ENCODE measurements at places on chromosomes 7 and 10. TPM values are rescaled to one million over a fixed set of nuclear protein-coding genes. Genes with fewer than 3 reads are reported as not detected.

DNA sequence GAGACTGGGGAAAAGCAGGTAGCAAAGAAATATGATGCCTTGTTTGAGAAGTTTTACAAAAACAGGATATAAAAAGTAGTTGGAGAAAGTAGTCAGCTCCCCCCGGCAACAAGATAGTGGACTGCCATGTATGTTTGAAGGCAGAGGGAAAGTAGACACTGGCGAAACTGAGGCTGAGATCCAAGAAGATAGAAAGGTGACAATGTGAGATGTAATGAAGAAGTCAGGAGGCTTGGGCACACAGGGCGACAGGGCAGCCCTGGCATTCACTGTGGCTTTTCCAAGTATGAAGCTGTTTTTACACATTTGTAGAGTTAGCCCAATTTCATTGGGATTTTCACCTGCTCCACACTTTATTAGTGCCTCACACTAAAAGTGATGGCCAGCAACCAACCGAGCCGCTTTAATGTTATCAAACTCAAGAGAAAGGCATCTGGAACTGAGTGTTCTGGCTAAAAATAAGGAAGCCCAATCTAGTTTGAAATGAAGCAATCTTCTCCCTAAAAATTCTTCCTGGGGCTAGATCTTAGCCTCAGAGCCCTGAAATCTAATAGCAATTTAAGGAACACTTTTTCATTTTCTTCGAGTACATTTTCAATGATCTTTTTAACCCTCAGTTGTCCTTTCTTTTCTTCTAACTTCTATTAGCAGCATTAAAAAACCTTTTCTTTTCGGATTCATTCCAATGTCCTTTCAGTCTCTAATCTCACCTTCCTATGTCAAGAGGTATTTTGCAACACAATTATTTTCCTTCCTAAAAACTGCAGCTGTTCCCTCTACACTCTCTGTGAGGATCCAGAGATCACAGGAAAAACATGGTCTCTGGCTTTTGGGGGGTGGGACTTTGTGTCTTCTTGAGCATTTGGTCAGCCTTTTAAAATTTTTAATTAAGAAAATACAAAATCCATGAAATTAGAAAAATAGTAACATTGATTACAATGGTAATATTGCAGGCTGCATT lies 108.0 kb downstream of the RNLS start:
- H3K4me1 ChIP-seq, result no peaks in the 10 kb centered on the region
- no peak overlapping the region for H3K4me3 ChIP-seq
- DNase-seq, result no peak
- H3K27ac ChIP-seq, result no peak overlapping the region

- H3K4me3 ChIP-seq, result no peak overlapping the region
- H3K4me1 ChIP-seq, result no peaks in the 10 kb centered on the region
- H3K27ac ChIP-seq, result no peak overlapping the region
- no peaks in the 10 kb centered on the region for H3K27me3 ChIP-seq
- no peaks in the 10 kb centered on the region for H3K36me3 ChIP-seq
These were observed 333.9 kb downstream of the AUTS2 start for GRCh38 chr7:69932034-69932628.

Gene TSPAN13
- total RNA-seq, result 18.7 TPM

Gene STK17A
- total RNA-seq, result 9.8 TPM

DNA sequence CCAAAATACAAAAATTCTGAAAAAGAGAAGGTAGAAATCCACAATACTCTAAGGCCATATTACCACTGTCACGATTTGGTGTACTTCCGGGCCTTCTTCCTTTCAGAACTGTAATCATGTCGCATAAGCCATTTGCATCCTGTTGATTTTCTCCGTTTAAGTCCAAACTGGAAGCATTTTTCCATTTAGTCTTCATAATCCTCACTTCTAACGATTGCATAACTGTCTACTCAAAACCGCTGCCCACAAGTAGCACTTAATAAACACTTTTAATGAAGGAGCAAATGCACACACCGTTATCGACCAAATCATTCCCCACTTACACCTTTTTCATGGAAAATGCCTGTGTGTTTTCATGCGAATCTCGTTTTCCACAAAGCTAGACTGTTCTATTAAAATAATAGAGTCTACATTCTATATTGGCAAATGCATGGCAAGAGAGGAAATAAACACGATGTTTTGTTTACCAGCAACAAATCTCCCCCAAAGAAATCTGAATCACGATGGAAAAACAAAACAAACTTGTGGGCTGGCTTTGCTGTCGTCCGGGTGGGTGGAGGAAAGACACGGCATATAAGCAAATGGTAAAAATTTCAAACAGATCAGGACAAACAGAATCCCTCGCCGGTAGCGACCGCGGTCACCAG lies 1.0 kb downstream of the ATE1 start:
- H3K36me3 ChIP-seq, result peaks cover 14% of the 10 kb centered on the region
- no peak for DNase-seq
- H3K4me3 ChIP-seq, result peak overlapping the region; percentile 93
- no peaks in the 10 kb centered on the region for H3K27me3 ChIP-seq
- H3K4me1 ChIP-seq, result no peaks in the 10 kb centered on the region

Gene GDF2
- total RNA-seq, result not detected

Gene SH2D4B
- total RNA-seq, result not detected

DNA sequence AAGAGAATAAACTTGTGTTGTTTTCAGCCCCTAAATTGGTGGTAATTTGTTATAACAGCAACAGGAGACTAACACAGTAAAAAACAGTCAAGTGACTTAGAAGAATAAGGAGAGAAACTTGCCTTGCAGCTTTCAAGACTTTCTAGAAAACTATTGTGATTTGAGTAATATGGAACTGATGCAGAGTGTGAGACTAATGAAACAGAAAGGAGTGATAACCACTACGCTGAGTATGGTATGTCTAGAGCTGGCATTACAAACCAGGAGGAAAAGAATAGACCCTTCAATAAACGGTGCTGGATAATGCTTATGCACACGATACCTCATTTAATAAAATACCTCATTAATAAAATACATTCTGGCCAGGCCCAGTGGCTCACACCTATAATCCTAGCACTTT lies 99.9 kb downstream of the CREM start:
- no peak overlapping the region for H3K4me3 ChIP-seq
- no peak overlapping the region for H3K27ac ChIP-seq
- DNase-seq, result no peak
- no peaks in the 10 kb centered on the region for H3K36me3 ChIP-seq
- no peaks in the 10 kb centered on the region for H3K27me3 ChIP-seq

- no peaks in the 10 kb centered on the region for H3K4me1 ChIP-seq
- no peak overlapping the region for H3K27ac ChIP-seq
- H3K4me3 ChIP-seq, result no peak overlapping the region
- no peak for DNase-seq
These were observed 159.6 kb upstream of the IGFBP3 start for GRCh38 chr7:46080595-46081159.

Gene GPNMB
- 1.2 TPM for total RNA-seq

GRCh38 chr7:104823177-104823576 lies 190.8 kb upstream of the KMT2E start:
- no peaks in the 10 kb centered on the region for H3K4me1 ChIP-seq
- no peak overlapping the region for H3K27ac ChIP-seq

Gene VPS37D
- 1.3 TPM for total RNA-seq

DNA sequence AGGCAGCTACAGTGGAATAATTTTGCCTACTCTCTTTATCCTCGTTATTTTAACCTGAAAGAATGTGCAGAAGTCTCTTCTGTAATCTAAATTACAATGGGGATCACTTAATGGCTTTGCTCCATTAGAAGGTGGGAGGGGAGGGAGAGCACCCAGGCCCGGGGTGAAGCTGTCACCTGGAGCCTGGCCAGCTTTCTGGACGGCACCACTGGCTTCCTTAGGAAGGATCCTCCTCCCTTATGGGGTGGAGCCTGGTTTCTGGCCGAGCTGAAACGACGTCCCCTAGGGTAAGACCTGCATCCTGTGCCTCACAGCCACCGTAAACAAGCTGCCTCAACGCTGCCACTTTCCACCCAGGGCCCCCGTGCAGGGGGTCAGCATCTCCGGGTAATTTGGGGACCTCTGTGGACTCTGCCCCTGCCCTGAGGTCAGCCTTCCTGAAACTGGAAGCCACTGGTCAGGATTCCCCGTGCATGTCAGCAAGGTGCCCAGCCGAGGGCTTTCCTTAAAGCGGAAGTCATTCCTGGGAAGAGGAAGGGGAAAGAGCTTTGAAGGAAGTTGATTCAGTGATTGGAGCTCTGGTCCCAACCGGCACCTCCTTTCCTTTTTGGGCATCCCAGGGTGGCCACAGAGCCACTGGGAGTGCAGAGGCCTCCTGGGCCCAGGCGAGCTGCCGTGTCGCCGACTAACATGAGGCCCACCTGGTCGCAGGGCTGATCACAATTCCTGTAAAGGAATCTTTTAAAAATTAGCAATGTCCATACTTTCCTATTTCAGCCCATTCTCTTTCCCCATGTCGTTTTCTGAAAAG lies 569.1 kb downstream of the DNAJB6 start:
- DNase-seq, result peak; percentile 82
- H3K4me3 ChIP-seq, result peak overlapping the region; percentile 14
- peaks cover 4% of the 10 kb centered on the region for H3K4me1 ChIP-seq

- no peaks in the 10 kb centered on the region for H3K36me3 ChIP-seq
- H3K4me1 ChIP-seq, result no peaks in the 10 kb centered on the region
- DNase-seq, result no peak
These were observed 411.5 kb downstream of the SFMBT2 start for GRCh38 chr10:6999232-6999925.

DNA sequence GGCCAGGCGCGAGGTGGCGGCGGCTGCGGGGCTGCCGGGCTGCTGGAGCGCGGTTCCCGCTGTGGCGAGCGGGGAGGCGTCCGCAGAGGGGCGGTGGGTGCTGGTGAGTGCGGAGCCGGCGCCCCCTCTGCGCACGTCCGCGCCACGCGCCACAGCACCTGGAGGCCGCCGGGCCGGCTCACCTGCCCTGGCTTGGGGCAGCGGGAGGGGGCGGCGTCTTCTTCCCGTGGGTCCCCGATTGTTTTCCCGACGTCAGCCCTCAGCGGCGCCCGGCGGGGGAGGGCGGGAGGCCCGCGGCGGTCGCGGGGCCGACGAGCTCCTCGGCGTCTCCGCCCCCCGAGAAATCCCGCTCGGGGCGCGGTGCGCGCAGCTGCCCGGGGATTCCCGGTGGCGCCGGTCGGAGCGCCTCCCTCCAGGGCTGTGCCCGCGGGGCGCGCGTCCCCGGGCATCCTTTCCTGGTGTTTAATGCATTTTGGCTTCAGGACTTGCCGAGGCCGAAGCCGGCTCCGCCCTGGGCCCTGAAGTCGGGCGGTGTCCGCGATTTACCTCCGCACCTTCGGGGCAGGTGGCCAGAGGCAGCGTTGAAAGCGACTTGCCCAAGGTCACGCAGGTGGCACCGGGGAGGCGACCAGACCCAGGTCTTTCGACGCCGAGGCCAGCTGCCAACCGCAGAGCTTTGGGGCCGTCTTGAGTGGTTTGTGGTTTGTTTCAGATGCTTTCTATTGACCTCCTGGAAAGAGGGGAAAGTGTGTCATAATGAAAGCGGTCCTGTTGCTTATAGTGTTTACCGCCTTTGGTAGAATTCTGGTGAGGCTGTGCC lies 561 bp downstream of the PLEKHA1 start:
- no peaks in the 10 kb centered on the region for H3K4me1 ChIP-seq
- no peak overlapping the region for H3K27ac ChIP-seq
- H3K27me3 ChIP-seq, result no peaks in the 10 kb centered on the region
- peak overlapping the region; percentile 85 for H3K4me3 ChIP-seq
- peak; percentile 60 for DNase-seq
- peaks cover 4% of the 10 kb centered on the region for H3K36me3 ChIP-seq

GRCh38 chr7:130131964-130132875 lies 61.9 kb downstream of the KLHDC10 start:
- peaks cover 29% of the 10 kb centered on the region for H3K36me3 ChIP-seq
- H3K4me3 ChIP-seq, result no peak overlapping the region
- H3K4me1 ChIP-seq, result no peaks in the 10 kb centered on the region
- H3K27me3 ChIP-seq, result no peaks in the 10 kb centered on the region
- DNase-seq, result no peak

DNA sequence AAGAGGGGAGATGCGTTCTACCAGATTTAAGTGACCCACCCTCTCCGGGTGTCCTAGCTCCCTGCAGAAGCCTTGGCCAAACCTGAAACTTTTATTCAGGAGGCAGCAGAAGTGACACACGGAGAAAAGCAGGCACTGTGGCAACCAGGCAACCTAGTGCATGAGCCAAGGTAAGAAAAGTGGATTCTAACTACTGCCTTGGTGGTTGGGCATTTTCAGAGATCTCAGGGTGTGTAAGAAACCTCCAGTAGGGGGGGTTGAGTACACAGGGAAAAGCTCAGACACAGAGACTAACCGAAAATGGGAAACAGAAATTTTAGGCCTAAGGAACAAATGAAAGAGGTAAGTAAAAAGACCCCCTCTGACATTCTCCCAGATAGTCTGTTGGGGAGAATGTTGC lies 645.7 kb downstream of the ANKRD7 start:
- no peaks in the 10 kb centered on the region for H3K36me3 ChIP-seq
- no peak overlapping the region for H3K27ac ChIP-seq
- no peak overlapping the region for H3K4me3 ChIP-seq
- no peaks in the 10 kb centered on the region for H3K27me3 ChIP-seq

Gene RSPH10B2
- 0.39 TPM for total RNA-seq

- H3K4me1 ChIP-seq, result no peaks in the 10 kb centered on the region
- no peak for DNase-seq
- H3K4me3 ChIP-seq, result no peak overlapping the region
- no peak overlapping the region for H3K27ac ChIP-seq
- no peaks in the 10 kb centered on the region for H3K27me3 ChIP-seq
These were observed 32.4 kb downstream of the CCSER2 start for GRCh38 chr10:84360637-84361365.

DNA sequence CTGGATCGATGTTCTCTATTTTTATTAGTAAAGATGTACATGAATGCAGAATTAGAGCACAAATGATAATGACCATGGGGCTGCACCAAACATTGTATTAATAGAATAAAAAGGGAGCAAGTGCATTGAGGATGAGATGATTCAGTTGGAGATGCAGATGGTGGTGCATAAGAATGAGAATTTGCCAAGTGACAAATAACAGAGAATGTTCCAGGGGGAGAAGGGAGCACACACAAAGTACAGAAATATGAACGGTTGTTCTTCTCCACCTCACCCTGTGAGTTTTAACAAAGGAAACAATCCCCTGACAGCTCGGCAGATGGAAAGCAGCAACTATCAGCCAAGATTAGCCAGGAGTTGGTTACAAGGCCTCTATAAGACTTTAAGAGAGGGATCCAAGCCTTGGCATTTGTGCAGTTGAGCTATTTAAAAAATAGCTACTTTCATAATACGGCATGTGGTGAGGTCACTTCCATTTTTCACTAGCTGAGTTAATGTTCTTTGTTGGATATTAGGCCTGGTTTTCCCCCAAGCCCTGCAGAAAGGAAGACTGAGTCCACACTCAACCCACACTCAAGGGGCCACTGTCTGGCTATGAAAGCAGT lies 462.5 kb downstream of the TNS3 start:
- H3K36me3 ChIP-seq, result no peaks in the 10 kb centered on the region
- H3K4me3 ChIP-seq, result no peak overlapping the region
- DNase-seq, result no peak

- H3K27me3 ChIP-seq, result no peaks in the 10 kb centered on the region
- H3K4me3 ChIP-seq, result no peak overlapping the region
- no peak for DNase-seq
- 0 out of 2 replicates have a peak, but pooled peaks cover 2% of the 10 kb centered on the region for H3K4me1 ChIP-seq
- no peaks in the 10 kb centered on the region for H3K36me3 ChIP-seq
These were observed 141.1 kb upstream of the CDK13 start for GRCh38 chr7:39808796-39809481.
